ENCODE measurements at places on chromosomes 7 and 10.

DNA sequence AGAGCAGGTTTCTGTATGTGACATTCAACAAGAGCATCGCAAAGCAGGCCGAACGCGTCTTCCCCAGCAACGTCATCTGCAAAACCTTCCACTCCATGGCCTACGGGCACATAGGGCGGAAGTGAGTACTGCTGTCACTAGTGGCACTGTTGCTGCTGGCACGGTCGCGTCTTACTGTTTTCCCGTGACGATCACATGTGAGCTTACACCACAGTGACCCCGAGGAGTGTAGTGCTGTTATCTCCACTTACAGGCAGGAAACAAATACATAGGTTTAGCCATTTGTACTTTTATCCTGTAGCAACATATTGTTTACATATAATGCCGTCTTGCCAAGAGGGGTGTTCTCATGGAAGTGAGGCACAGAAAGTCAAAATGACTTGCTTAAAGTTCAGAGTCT, 25.4 kb downstream of the FBH1 start:
- H3K27ac ChIP-seq = no peak overlapping the region
- ATAC-seq = no peak
- H3K4me3 ChIP-seq = no peak overlapping the region
- H3K4me1 ChIP-seq = peaks cover 6% of the 10 kb centered on the region
- no peaks in the 10 kb centered on the region for H3K27me3 ChIP-seq

DNA sequence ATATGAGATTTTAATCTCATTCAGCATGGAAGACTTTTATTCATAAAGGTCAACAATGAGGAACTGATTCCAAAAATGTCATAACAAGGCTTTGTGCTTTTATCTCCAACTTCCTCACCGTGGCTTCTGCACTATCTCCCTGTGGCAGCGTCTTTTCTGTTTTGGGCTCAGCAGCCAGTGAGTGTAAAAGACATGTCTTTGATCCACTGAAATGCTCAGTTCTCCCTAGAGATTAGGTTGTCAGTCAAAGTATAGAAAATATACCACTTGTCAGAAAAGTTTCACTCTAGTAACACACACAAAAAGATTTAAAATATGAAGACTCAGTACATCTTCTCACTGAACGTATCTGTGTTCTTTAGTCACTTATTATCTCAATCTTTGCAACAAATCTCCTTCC, 901.8 kb upstream of the ZWINT start:
- ATAC-seq = no peak
- no peaks in the 10 kb centered on the region for H3K27me3 ChIP-seq
- no peak overlapping the region for H3K4me3 ChIP-seq
- no peak overlapping the region for H3K27ac ChIP-seq

GRCh38 chr7:68535266-68535665, 1063.0 kb upstream of the AUTS2 start:
- H3K27me3 ChIP-seq = no peaks in the 10 kb centered on the region
- no peak overlapping the region for H3K27ac ChIP-seq
- no peaks in the 10 kb centered on the region for H3K4me1 ChIP-seq
- no peaks in the 10 kb centered on the region for H3K36me3 ChIP-seq

DNA sequence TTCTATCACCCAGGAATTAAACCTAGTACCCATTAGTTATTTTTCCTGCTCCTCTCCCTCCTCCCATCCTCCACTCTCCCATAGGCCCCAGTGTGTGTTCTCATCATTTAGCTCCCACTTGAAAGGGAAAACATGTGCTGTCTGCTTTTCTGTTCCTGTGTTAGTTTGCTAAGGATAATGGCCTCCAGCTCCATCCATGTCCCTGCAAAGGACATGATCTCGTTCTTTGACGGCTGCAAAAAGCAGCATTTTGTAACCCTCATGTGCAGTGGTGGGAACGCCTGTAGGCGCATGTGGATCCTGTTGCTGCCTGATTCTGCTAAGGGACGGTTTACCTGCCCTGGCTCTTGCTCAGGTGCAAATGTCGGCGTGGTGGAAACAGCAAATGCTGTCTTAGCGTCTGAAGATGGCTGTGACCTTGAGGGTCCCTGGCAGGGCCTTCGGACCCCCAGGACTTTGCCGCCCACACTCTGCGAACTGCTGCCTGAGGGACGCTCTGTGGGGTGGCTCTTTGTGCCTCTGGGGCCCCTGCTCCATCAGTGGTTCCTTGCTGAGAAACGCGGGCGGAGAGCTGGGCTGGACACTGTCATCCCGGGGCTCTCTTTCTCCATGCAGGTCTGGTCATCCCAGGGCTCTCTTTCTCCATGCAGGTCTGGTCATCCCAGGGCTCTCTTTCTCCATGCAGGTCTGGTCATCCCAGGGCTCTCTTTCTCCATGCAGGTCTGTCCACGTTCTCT, 5.6 kb upstream of the MTG1 start:
- peak overlapping the region; percentile 88 for H3K4me3 ChIP-seq
- H3K4me1 ChIP-seq = peaks cover 60% of the 10 kb centered on the region

- no peak overlapping the region for H3K4me3 ChIP-seq
- H3K36me3 ChIP-seq = no peaks in the 10 kb centered on the region
- H3K27me3 ChIP-seq = no peaks in the 10 kb centered on the region
- ATAC-seq = no peak
- peaks cover 6% of the 10 kb centered on the region for H3K4me1 ChIP-seq
These were observed 89.5 kb downstream of the ANK3 start for GRCh38 chr10:60299961-60300883.

- peaks cover 17% of the 10 kb centered on the region for H3K27me3 ChIP-seq
- no peak overlapping the region for H3K27ac ChIP-seq
- no peaks in the 10 kb centered on the region for H3K36me3 ChIP-seq
- H3K4me3 ChIP-seq = no peak overlapping the region
These were observed 431.6 kb upstream of the GALNT17 start for GRCh38 chr7:70700055-70700940.

- no peak for ATAC-seq
- H3K36me3 ChIP-seq = no peaks in the 10 kb centered on the region
- H3K27me3 ChIP-seq = no peaks in the 10 kb centered on the region
- no peak overlapping the region for H3K4me3 ChIP-seq
- no peak overlapping the region for H3K27ac ChIP-seq
These were observed 808.5 kb upstream of the CELF2 start for GRCh38 chr10:10209167-10209566.

GRCh38 chr7:598899-599298, 79.3 kb upstream of the PDGFA start:
- H3K36me3 ChIP-seq = peaks cover 41% of the 10 kb centered on the region
- no peak overlapping the region for H3K4me3 ChIP-seq
- H3K27me3 ChIP-seq = no peaks in the 10 kb centered on the region
- H3K27ac ChIP-seq = no peak overlapping the region
- peaks cover 72% of the 10 kb centered on the region for H3K4me1 ChIP-seq
- no peak for ATAC-seq

Data from stimulated activated memory B cell treated with anti-CD40 and anti-IgM and Interleukin-4, amounts not matched to agents 10 μg/mL and 1 μg/mL and 100 μg/mL, for 72 hours (primary cell).